ENCODE measurements at places on chromosomes 4 and X.

GRCh38 chr4:172985552-172985951 is 183.1 kb upstream of the GALNT7 start:
- no peak for DNase-seq

GRCh38 chr4:73864365-73864764 is 4.8 kb upstream of the CXCL1 start:
- no peak for DNase-seq

GRCh38 chr4:23966725-23967124 is 76.9 kb upstream of the PPARGC1A start:
- no peak for DNase-seq

- no peak for DNase-seq
Measured at GRCh38 chr4:170248576-170248975, 158.8 kb upstream of the AADAT start.

DNA sequence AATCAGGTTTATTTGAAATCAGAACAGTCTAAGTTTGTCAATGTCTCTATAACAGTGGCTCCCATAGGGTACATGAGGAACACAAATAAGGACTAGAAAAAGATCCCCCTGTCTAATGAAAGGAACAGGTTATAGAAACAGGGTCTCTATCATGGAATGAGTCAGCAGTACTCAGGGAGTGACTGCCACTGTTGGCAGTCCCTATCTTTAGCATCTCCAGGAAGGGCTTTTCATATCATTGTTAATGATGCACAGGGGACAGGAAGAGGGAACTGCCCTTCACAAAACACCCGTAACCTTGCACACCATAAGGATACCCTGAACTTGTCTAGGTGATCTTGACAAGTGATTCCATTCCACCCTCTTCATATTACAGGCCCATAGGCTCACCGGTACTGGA is 38.5 kb upstream of the SMIM10L2A start:
- DNase-seq: no peak
